ENCODE measurements at places on chromosomes 11 and 22.

DNA sequence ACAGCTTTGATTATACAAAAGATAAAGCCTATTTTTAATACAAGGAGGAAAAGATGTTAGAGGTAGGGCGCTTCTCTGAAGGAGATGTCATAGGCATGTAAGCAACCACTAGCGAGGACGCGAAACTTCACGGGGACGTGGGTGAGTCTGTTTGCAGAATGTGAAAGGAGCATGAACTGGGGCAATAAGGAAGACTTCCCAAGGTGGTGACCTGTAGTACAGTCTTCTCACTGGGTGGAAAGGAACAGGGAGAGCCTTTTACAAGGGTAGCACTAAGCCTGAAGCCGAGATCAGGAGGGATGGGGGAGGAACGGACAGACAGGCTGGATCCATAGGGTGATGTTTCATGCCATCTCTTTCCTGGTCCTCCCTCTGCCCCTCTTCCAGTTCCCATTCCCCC lies 10.0 kb upstream of the MICAL2 start:
- DNase-seq: no peak

DNA sequence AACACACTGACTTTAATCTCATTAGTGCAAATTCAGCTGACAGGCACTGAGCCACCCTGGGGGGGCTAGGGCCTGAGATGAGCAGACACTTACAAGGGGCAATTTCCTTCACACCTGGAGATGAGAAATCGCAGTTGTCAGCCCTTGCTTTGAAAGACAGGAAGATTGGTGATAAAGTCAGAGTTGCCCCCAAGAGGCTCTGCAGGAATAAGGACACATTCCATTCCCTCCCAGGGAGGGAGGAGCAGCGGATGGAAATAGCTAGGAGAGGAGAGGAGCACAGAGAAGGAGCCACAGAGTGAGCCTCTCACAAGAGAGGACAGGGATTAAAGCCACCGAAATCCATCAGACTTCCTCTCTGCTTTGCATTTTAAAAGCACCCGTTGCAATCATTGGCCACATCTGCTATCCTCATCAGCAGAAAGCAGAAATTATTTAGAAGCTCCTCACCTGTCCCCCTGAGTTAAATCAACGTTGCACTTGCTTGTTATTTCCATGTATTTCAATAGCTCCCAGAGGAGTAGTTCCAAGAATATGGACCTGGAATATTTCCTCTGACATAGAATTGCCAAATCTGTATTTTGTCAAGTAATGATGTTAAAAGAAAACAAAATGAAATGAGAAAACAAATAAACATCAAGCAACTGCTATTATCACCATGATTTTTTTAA lies 213.7 kb downstream of the BARX2 start:
- DNase-seq: no peak

- DNase-seq: peak; percentile 44
Observed at GRCh38 chr11:11171854-11172253, 181.2 kb downstream of the CSNK2A3 start.

DNA sequence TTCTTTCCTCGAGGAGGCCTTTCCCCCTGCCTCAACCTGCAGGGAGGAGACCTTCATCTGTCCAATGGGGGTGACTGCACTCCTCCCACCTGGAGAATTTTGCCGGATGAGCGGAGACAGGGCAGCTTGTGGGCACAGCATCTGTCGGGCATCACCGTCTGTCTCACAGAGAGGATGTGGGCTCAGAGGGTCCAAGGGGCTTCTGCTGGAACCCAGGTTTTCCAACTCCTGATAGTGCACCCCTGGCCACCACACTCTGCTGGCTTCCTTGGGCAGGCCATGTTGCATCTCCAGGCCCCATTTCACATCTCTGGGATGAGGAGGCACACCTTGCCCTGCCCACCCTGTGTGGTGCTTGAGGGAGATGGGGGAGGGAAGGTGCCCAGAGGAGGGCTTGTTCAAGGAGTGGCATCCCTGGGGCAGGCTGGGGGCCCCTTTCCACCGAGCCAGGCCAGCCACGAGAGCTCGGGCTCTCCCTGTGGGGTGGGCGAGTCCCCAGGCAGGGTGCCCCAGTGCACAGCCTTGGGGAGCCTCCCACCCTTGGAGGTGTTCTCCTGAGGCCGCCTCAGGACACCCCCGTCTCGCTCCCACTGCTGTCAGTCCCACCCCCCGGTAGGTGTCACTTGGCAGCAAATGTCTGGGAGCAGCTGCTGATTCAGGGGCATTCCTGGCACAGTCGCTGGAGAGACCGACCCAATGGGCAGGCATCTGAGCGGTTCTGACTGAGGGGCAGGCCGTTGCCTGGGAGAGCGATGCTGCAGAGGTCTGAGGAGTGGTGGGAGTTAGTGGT lies 84.2 kb downstream of the MORC2 start:
- no peak for DNase-seq

- peak; percentile 82 for DNase-seq
Observed at GRCh38 chr22:37267135-37267587, 15.1 kb upstream of the CYTH4 start.

DNA sequence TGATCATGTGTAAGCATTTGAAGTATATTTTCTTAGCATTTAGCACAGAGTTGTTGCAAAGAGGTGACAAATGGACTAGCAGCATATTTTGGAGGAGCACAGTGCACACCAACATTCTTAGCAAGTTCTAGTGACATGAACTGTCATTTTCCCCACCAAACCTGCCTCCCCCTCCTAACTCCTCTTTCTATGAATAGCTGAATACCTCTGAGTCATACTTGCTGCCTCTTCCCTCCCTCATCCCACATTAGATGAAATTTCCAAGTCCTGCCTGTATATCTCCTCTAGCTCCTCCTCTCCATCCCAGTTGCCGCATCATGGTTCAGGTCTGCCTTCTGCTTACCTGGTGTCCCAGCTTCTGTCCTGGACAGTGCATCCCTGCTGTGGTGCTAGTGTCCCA lies 7.2 kb downstream of the OSBP2 start:
- no peak for DNase-seq

- DNase-seq: no peak
Observed at GRCh38 chr11:27248576-27249509, 114.2 kb downstream of the CCDC34 start.

DNA sequence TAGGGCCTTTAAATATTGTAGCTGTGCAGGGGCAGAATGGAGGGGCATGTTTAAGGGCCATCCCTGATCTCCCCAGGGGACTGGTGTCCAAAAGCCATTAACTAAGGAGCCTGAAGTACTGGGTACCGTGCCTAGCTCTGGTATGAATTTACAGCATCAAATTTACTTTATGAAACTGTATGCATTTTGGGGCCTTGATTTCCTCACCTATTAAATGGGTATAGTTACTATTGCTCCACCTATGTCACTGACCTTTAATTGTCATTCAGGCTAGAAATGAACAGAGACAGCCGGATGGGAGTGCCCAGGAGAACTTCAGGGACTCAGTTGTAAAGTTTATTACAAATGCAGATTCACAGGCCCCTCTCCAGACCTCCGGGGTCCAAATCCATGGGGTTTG lies 11.8 kb upstream of the TP53I11 start:
- no peak for DNase-seq

- DNase-seq: no peak
Observed at GRCh38 chr11:107856180-107856980, 2.2 kb downstream of the SLC35F2 start.

DNA sequence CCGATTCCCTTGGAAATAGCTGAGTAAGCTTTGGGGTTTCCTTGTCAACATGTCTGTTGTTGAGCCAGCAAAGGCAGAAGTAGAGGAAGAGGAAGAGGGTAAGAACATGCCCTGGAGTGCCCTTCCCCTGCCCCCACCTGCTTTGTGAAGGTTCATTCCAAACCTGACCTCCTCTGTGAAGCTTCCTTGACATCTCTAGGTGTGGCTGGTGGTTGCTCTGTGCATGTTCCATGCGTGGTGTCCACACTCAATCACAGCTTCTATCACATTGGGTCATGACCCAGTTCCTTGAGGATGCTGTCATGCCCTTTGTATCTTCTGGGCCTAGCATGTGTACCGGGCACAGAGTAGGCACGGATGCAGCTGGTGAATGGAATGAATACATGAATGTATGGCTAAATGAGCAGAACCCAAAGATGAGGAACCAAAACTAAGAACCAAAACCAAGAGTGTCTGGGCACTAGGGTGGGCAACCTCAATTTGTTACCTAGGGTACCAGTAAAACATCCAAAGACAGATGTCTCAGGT lies 23.7 kb upstream of the FXYD6 start:
- no peak for DNase-seq

DNA sequence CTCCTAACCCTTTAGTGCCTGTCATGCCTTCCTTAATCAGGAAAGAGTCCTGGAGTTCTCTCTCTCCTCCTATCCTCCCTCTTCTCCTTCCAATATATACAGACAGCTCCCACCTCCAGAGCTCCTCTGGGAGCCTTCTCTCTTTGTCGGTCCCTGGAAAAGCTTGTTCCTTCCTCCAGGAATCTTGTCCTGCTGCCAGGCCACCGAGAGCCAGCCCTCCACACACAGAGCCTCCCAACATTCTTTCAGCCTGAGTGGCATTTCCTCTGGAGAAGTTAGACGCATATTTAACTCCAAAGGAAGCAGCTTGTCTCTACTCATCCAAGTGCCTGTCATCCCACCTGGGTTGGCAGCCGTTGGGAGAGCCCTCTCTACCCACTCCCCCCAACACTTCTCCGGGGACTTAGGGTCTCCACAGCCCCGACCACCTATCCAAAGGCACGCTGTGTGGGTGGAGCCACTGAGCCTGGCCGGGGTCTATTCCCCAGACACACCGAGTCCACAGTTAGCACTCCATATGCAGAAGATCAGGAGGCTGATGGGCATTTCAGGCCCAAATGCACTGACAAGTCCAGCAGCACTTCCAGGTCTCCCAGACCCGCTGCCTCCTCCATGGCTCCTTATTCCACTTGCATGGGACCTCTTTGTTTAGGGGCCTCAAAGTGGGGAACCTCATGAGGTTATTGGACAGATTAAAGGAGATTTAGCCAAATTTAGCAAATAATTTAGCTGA lies 31.1 kb downstream of the DKK3 start:
- no peak for DNase-seq

GRCh38 chr11:77069336-77069968 lies 2.7 kb downstream of the CAPN5 start:
- no peak for DNase-seq

GRCh38 chr11:132114743-132115142 lies 744.3 kb downstream of the NTM start:
- DNase-seq: no peak

DNA sequence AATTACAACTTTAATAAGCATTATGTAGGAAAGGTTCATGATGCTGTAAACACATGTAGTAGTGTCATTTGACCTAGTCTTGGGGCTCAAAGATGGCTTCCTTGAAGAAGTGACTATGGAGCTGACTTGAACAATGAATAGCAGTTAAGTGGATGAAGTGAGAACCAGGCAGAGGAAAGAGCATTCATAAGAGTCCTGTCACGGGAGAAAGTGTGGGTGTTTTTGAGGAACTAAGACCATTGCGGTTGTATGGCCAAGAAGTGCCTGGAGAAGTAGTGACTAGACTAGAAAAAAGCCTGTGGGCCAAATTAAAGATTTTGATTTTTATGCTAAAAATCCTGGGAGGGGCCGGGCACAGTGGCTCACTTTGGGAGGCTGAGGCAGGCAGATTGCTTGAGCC lies 7.2 kb upstream of the IL18BP start:
- no peak for DNase-seq

GRCh38 chr22:40709752-40710413 lies 30.6 kb downstream of the MCHR1 start:
- no peak for DNase-seq

- no peak for DNase-seq
Observed at GRCh38 chr11:94680426-94680825, 87.7 kb upstream of the AMOTL1 start.

DNA sequence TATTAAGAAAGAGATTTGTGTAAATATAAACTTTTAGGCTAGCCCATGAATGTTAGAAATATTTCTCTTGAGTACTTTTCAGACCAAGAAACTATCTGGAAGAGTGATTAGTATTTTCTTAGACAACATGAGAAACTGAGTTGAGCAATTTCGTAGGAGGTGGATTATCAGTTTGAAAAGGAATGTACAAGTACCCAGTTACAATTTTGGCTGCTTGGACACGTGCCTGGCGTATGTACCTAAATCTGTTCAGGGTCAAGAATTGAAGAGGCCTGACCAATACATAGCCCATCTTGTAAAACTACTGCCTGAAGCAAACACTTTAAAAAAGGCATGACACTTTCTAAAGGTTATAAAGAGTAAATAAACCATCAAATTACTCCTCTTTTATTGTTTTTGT lies 71.1 kb downstream of the CCDC73 start:
- no peak for DNase-seq

- DNase-seq: no peak
Observed at GRCh38 chr11:45402049-45402630, 116.0 kb upstream of the SYT13 start.

- DNase-seq: no peak
Observed at GRCh38 chr22:27692243-27692642, 109.3 kb downstream of the MN1 start.

Data from CD4-positive, alpha-beta T cell treated with Interleukin-17A for 4 hours (primary cell).